A172 (cell line): ENCODE measurements at places on chromosomes 2 and 18. TPM values are rescaled to one million over a fixed set of nuclear protein-coding genes. Genes with fewer than 3 reads are reported as not detected.

ZNG1B gene
- total RNA-seq, result 30.7 and 30.8 TPM in 2 replicates

ZNF385B gene
- total RNA-seq, result 0.22 TPM in 1 of 2 replicates, not detected in the other

UNC80 gene
- 0.02 TPM in 1 of 2 replicates, not detected in the other for total RNA-seq

DNA sequence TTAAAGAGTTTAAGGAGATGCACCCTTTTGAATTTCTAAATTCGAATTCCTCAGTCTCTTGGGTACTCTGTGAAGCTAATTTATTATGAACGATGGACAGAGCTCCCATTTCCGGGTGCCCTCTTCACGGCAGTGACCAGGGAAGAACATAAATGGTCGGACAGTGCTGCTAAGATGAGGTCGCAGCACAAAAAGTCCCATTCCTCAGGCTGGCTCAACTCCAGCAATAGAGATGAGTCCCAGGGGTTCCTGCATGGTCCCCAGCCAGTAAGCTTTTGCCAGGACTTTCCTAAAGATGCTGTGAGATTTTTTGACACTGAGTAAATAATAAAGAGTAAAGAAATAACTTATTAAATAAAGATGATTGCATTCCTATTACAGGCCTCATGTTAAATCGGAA lies 43.0 kb upstream of the STK39 start:
- no peak for DNase-seq

DNA sequence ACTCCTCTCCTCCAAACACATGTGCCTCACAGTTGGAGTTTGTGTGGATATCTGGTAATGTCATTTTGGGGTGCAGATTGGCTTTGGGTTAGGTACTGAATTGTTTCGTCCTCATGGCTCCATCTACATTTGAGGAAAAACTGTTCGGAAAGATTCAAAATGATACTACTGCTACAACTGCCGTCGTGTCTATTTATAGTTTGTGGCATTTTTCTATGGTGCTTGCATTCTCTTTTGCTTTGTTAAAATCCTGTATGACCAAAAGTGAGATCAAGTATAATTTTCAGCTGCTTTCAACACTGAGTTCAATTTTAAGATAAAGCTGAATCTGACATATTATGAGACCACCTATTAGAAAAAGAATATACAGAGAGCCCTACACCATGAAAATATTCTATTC lies 176.3 kb upstream of the DSEL start:
- no peak for DNase-seq

DNA sequence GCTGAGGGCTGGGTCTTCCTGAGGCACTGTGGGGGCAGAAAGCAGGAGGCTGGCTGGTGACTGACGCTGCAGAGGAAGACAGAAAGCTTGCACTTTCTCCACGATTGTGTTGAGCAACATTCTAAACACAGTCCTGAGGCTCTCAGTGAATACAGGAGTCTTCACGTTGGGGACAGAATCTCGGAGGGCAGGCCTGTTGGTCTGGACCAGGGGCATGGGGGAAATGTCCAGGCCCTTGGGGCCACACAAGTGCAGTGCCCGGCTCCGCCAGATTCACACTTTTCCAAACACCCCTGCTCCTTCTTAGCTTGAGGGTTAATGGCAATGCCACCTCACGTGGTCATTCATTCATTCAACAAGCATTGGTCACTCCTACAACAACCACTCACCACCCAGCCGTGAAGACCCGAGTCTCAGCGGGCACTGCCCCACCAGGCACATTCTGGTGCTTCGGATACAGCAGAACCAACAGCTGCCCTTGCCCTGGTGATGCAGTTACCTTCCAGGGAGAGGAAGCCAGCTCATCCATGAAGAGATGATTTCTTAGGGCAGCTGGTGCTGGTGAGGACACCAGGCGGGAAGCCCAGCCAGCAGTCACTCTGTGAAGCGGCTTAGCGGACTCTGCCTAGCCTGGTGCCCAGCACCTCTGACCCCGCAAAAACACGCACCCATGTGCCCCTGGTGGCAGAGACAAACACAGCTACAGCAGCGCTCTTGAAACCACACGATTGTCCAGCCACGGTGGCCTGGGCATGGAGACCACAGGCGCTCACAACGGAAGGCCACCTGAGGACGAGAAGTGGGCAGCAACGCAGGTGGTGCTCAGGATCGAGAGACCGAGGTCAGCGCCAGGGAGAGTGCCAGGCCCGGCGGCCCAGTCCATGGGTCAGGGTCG lies 10.9 kb upstream of the GPC1 start:
- DNase-seq, result no peak

- no peak for DNase-seq
Measured at GRCh38 chr2:36798724-36799123, 102.2 kb downstream of the VIT start.

DNA sequence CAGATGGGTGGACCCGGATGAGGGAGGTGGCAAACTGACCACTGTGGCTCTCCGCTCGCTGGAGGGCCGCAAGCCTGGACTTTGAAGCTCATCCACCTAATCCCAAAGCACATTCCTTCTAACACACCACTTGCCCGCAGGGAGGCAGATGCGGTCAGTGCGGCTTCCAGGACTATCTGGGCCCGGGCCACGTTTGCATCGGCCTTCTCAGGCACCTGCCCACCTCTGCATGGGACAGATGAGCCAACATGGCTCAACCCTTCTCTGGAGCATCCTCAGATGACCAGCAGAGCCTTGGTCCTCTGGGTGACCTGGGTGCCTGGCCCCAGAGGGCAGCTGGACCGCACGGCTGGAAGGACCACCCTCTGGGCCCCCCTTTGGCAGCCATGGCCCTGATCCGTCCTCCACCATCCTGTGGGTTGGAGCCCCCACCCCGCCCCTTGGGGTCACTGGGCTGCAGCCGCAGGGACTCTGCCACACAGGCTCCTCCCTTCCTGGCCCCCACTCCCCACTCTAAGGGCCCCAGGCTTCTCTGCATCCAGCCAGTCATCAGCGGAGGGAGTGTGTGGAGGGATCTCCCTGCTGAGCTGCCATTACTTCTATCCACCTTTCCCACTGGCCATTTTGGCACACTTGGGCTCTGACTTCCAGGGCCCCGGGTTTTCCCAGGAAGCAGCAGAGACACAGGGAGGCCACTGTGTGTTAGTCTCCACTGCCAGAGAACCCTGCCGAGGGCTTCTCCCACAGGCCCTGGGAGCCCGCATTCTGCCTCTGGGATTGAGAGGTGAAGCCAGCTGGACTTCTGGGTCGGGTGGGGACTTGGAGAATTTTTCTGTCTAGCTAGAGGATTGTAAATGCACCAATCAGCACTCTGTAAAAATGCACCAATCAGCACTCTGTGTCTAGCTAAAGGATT lies 12.3 kb downstream of the HDAC4 start:
- DNase-seq, result no peak

GRCh38 chr2:120244656-120245519 lies 7.8 kb upstream of the RALB start:
- DNase-seq, result no peak

DNA sequence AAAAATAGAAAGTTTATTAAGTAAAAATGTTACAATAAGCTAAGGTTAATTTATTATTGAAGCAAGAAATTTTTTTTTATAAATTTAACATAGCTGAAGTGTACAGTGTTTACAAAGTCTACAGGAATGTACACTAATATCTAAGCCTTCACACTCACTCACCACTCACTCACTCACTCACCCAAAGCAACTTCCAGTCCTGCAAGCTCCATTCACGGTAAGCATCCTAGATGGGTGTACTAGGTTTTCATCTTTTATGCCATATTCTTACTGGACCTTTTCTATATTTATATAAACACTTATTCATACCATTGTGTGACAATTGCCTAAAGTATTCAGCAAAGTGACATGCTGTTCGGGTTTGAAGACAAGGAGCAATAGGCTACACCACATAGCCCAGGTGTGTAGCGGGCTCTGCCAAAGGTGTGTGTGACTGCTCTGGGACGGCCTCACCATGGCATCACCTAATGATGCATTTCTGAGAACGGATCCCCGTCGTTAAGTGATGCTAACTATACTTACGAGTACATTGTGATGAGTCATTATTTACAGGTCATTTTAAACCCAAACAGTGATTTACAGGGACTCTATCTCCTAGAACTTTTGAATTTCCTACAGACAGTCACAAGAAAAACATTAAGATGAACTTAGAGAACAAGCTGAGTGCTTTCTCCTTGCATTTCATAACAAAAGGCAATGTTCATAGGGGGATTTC lies 76.3 kb upstream of the ID2 start:
- peak; percentile 72 for DNase-seq

DNA sequence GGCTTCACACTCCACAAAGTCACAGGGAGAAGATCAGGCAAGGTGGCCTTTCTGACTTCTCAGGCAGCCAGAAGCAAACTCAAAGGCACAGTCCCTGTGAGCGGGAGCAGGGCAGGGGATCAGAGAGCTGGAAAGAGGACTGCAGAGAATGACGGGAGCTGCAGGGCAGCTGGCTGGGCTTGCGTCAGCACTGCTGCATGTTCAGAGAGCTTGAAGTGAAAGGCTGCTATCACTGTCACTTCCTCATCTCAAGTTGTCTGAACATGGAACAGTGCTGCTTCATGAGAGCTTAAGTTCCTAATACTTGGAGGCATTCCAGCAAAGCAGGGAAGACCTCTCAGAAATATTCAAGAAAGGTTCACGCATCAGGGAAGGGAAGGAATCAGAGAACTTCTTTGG lies 20.4 kb downstream of the TGFBRAP1 start:
- DNase-seq, result no peak

GRCh38 chr2:134705861-134706586 lies 12.8 kb downstream of the TMEM163 start:
- no peak for DNase-seq

DNA sequence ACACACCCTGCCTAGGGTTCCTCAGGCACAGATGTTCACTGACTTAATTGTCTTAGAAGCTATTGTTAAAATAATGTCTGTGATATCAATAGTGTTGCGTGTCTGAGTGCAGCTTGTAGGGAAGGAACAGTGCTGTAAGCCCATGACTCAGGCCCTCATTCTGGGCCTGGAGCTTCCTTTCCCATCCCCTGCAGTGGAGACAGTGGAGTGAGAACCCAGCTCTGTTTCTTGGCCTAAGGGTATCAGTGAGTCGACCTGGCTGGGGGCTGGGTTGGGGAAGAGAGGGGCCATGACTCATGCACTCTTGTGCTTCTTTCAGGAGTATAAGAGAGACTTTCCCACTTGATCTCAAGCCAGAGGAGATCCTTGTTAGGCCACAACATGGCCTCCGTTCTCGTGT lies 106.8 kb downstream of the HRH4 start:
- no peak for DNase-seq

DNA sequence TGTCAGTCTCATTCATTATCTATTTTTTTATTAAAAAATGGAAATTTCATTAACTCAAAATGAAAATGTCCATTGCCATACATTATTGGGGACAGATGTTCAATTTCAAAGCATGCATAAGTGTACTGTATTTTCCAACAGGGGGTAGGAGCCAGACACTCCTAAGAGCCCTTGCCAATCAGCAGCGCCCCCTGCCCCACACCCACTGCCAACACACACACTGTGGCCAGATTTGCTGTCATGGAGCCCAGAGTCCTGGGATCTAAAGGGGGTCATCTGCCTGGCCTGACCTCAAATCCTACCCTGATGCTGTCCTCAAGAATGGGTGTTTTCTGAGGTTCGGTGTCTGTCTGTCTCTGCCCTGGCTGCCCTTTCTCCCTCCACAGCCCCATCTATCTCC lies 162.2 kb upstream of the TWIST2 start:
- DNase-seq, result peak; percentile 27

- DNase-seq, result peak; percentile 70
Measured at GRCh38 chr18:34626404-34627136, 83.5 kb upstream of the DTNA start.

DNA sequence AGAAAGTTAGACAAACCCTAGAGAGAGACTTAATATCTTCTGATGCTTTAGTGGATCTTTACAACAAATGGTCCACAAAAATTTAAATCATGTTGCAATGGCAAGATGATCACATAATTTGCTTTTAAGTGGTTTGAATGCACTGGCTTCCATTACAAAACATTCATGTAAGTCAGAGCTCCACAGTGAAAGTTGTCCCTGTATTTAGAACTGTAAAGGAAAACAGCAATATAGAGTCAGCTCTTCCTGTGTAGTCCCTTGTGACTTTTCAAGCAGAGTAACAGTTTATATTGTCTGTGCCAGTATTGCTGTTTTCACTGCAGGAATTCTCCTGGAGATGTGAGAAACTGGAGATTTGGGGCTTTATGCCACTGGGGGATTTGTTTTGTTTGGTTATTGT lies 77.7 kb downstream of the MEIS1 start:
- no peak for DNase-seq

- no peak for DNase-seq
Measured at GRCh38 chr2:74846481-74846880, 12.6 kb downstream of the HK2 start.

DNA sequence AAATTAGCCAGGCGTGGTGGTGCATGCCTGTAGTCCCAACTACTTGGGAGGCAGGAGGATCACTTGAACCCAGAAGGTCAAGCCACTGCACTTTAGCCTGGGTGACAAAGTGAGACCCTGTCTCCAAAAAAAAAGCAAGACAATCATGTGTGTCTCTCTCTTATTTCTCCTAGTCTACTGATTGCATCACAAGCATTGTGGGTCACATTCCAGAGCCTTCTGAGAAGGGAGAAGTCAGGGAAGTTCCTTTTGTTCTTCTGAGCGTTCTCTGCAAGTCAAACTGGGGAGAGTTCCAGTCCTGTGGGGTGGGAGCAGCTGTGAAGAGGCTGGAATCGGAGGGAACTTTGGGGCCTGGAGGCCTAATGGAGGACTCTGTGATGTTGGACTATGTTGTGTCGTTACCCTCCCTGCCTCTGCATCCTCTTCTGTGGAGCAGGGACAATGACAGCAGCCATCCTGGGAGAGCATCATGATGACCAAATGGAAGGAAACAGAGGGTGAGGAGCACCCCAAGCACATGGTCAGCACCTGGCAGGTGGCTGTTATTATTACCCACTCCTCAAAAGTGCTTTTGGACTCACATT lies 115.4 kb downstream of the MRO start:
- no peak for DNase-seq
